MM.1S (cell line): ENCODE measurements at places on chromosomes 3 and 15.

- DNase-seq, result no peak
Measured at GRCh38 chr15:67724691-67725375, 100.5 kb upstream of the SKOR1 start.

DNA sequence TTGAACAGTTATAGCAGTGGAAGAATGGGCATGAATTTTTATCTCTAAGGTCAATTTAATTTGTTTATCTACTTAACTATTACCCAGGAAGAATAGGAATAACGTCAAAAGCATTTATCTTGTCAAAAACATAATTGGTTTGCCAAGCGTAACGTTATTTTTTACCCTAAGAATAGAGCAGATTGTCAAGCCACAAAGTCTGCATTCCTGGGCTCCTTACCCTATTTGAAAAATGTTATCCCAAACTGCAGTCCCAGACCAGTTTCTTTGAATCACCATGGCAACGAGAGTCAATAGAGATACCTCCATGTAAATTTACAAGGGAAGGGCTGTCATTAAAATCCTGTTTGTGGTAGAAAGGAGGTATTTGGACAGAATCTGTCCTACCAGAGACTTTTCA is 61.1 kb downstream of the CPNE4 start:
- no peak for DNase-seq

DNA sequence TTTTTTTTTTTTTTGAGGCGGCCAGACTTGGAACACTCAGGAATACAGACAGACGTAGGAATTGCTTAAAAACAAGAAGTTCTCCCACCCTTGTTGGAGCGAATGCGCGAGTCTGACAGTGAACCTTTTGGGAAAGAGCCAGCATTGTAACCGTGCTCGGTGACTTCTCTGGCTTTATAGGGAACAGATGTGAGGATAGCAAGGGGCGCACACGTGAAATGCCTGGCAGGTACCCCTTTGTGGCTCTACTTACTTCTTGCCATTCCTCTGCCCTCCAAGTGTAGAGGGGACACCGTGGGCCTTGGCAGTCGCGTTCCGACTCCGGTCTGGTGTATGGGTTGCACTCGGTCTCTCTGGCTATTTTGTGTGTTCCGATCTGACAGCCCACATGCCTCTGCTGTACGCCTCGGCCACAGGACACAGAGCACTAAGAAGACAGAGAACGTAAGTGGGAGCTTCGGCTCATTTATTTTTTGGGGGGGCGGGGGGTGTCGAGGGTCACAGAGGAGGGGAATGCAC is 126.4 kb downstream of the ADAMTS9 start:
- no peak for DNase-seq

DNA sequence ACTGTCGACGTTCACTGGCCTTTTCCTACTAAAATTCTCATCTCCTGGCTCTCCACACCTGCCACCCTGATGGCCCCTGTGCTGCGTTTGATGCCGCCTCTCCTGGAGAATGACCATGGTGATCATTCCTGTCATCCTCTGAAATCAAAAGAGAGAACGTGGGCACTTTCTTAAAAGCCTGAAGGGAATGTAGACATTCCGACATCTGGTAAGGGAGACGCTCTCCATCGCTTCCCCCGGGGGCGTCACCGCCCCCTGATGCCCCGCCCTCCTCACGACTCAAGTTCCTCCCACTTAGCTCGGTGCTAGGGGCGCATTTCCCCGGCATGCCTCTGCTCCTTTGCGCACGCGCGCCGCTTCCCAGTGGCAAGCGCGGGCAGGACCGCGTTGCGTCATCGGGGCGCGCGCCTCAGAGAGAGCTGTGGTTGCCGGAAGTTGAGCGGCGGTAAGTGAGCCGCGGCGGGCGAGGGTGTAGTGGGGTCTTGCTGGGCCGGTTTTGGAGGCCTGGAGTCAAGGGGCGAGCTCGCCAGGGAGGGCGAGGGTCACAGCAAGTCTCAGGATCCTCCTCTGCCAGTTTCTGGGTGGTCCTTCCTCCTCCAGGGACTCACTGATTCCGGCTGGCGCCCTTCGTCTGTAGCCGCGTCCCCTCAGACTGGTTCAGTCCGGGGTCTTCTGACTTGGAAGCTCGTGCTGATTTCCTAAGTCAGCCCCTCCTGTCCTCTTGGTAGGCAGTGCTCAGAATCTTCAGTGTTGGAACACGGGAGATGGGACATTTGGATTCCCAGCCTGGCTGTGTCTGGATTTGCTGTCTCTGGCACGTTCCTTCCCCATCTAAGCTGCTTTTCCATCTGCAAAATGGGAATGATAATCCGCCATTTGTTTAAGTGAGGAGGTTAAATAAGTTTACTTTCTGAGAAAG is at the start of gene ATG7:
Gene ATG7, plus strand, starts transcription at position 412 of the 919 bp plus-strand sequence. CDS start 26,299 bp downstream, outside the sequence.
- peak; percentile 98 for DNase-seq

- no peak for DNase-seq
Measured at GRCh38 chr15:75542386-75542797, 36.7 kb downstream of the PTPN9 start.

- DNase-seq, result no peak
Measured at GRCh38 chr15:58203537-58203936, 65.4 kb downstream of the AQP9 start.

GRCh38 chr15:68817304-68818065 is 3.2 kb downstream of the ANP32A start:
- DNase-seq, result peak; percentile 84

DNA sequence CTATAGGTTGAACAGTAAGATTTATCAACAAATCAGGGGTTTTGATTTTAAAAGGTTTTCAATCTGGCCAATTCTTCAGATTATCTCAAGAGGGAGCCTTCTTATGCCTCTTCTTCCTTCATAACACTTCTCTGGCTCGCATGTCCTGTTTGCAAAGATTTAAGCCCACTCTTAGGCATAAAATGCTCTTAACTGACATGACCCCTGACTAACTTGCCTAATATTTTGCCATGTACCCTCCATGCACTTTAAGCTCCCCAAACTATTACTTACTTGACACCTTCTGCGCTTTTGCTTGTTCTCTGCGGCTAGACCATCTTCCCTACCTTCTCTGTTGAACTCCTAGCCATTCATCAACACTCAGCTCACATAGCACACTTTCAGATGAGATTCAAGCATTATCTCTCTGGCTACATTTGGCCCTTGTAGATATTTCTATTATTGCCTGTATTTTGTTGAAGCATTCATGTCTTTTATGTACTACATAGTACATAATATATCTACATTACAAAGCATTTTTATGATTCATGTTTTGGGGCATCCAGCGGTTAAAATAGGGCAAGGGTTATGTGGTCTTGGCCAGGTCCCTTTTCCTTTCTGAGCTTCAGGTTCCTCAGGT is 1.0 kb upstream of the ARIH1 start:
- no peak for DNase-seq

- DNase-seq, result no peak
Measured at GRCh38 chr3:177220136-177220974, 23.1 kb upstream of the TBL1XR1 start.

GRCh38 chr3:78919021-78919755 is 848.6 kb downstream of the ROBO1 start:
- DNase-seq, result no peak

GRCh38 chr3:187941135-187941847 is 196.0 kb upstream of the BCL6 start:
- DNase-seq, result no peak

DNA sequence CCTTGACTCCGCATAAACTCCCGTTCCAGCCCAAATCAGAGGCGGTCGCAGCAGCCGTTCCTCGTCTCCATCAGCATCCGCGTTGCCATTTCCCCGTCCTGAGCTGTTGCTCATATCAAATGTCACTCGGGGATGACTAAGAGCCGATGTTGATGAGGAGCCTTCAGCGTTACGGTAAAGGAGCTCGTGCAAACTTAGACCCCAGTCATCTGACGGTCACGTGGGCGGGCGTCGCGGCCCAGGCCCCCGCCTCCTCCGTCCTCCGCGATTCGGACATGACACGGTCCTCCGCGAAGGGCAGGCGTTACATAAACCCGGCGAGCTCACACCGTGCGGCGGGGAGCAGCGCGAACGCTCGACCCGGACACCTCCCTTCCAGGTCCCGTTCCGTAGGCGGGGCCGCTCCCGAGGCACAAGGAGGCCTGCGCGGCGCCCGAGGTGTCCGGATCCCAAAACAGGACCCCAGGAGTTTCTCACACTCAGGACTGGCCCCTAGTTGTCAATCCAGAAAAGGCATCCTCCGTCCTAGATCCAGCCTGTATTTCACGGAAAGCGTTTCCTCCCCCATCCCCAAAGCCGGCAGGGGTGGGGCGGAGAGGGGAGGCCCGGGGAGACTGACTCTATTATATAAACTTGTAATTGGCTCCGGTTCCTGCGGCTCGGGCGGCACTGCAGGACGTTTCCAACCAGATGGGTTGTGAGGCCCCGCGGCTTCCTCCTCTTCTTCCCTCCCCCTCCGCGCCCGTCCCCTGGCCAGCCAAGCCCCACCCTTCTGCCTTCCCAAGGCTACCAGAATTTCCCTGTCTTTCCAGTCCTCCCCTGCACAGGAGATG is 100.0 kb upstream of the IGF1R start:
- DNase-seq, result no peak

GRCh38 chr15:78671626-78672211 is 30.7 kb upstream of the CHRNB4 start:
- no peak for DNase-seq

DNA sequence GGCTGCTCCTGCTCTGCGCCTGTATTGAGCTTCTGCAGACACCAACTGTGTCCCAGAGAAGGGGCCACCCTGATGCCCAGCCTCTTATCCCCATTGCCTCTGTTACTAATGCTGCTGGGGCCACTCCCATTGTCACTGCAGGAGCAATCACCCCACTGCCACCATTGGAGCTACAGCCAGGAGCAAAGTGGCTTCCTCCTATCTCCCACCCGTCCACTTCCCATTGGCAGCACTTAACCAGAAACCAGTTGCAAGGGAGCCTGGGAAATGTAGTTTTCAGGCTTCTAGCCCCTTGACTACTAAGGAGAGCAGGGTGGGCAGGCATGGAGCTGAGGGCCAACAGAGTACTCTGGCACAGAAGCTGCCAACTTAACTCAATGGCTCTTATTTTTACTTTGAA is 55.9 kb upstream of the KLF13 start:
- no peak for DNase-seq

DNA sequence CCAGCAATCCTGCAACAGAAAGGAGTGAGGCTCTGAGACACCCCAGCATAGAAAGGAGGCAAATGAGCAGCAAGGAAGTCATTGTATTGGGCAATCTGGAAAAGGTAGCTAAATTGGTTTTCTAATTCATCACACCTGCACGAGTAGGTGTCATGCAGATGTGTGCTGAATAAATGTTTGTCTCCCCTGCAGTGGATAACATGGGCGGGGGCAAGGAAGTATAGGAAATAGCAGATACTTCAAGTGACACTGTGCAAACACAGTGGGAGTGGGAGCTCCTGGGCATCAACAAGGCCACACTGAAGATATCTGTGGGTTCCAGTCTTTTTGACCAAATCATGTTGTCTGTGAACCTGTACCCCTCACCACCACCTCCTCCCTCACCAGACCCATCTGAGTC is 14.4 kb upstream of the HTR3E start:
- DNase-seq, result no peak

GRCh38 chr3:98807561-98807960 is 44.4 kb downstream of the ST3GAL6 start:
- DNase-seq, result no peak

- no peak for DNase-seq
Measured at GRCh38 chr15:85582131-85583079, 202.0 kb downstream of the AKAP13 start.

DNA sequence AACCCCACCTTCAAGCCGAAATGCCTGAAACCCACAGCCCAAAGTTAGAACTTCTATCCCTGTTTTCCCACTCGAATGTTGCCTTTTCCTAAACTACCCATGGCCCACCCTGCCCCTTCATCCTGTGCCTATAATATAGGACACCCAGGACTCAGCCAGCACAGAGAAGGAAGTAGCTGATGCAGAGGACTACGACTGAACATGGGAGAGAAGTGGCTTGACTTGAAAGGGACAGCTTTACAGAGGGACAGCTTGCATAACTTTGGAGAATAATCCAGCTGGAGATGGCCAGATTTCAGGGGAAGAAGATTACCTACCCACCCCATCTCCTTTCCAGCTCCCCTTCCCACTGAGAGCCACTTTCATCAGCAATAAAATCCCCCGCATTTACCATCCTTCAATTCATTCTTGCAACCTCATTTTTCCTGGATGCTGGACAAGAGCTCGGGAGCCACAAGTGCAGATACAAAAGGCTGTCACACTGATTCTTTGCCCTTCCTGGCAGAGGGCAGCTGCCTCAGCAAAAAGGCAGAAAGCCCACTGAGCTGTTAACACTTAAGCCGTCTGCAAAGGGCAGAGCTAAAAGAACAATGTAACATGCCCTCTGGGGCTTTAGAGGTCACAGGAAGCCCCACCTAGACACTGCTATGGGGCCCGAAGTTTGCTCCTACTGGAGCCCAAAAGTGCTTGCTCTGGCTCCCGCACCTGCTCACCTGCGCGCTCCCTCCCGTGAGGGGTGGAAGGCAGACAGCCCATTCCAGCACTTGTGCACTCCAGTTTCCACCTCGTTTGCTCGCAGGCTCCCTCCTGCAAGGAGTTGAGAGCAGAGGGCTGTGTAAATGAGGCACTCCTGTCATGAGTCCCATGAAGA is 224.0 kb downstream of the TBC1D5 start:
- no peak for DNase-seq

DNA sequence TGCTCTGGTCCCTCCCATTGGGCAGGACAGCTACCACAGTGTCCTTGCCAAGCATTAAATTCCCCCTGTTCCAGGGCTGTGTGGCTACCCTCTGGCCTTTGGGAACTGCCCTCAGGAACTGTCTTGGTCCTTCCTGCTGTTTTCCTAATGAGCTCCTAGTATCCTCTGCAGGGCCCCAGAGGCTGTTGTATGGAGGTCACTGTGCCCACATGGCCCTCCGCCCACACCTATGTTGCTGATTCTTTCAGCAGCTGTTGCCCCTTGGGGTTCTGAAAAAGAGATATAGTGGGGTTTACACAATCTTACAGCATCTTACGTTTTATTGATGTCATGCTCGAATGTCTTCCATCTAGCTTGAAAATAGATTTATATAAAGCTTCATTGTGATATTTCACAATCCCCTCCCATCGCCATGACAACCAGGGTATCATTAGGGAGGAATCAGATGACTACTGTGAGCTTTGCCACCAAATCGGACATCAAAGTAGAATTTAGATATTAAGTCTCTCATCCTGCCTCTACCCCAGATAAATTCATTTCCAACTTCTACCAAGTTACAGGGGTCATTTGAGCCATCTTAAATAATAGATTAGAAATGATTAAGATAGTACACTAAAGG is 97.1 kb upstream of the NR2E3 start:
- DNase-seq, result no peak

DNA sequence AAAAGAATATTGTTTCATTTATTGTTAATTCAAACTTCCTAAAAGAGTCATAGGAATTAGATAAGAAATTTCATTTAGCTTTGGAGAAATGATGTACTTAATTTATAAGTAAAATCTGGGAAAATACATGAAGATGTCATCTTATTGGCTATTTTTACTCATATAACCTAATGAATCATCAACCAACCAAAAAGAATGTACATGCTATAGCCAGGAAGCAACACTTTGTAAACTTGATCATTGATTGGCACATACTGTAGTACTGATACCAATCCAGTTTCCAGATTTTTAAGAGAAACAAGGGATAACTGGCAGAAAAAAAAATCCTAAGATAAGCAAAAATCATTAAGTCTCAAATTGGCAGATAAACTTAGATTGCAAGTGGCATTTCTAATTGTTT is 207.9 kb upstream of the CDIN1 start:
- DNase-seq, result no peak

- DNase-seq, result peak; percentile 54
Measured at GRCh38 chr3:127233371-127233770, 40.4 kb downstream of the PRR23E start.

GRCh38 chr3:43399034-43399433 is 112.7 kb downstream of the SNRK start:
- DNase-seq, result no peak

- DNase-seq, result no peak
Measured at GRCh38 chr3:137148917-137149316, 191.1 kb downstream of the IL20RB start.
